ENCODE measurements at places on chromosomes 12 and 14.
A peak's percentile ranks its signal among the peaks of the same experiment; 100 is the strongest.

GRCh38 chr12:92854344-92854743 is 74.8 kb downstream of the EEA1 start:
- no peak for DNase-seq

DNA sequence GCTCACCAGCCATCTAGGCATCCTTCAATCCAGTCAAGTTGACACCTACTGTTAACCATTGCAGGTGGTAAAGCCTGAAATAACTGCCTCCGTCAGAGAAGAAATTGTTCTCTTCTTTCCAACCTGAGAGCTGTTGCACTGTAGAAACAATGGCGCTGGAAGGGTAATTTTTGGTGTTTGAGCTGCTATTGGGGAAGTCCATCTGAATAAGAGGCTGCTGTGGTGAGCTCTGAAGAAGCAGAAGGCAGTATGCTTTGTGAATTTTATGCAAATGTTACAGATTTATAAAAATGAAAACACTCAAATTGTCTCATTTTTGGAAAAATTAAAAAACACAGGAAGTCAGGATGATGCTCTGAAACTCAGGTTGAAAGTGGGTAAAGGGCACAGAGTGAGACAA is 60.2 kb downstream of the SNAPC1 start:
- no peak for DNase-seq

DNA sequence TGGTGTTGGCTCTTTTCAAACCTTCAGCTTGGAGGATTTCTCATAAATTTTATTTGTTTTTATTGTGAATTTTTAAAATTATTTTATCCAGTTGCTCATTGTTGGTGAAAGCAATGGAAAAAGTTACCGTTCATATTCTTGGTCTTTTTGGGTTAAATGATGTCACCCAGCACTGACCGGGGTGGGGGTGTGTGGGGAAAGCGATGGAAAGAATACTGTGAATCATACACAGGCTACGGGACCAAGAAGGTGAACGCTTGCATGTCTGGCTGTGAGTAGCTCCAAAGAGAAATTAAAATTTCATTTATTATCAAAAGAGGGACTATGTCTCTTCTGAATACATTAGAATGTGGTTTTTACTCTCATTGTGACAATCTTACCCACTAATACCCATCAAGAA is 430.1 kb downstream of the AEBP2 start:
- no peak for DNase-seq

DNA sequence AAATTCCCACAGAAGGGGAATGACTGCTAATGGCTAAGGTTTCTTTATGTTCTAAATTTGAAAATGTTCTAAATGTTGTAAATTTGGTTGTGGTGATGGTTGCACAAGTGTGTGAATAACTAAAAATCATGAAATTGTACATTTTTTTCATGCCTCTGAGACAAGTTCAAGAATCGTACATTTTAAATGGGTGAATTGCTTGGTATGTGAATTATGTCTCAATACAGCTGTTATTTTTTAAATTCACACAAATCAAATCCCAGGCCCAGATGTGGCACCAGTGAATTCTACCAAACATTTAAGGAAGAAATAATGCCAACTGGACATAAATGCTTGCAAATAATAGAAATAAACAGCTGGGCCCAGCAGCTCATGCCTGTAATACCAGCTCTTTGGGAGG is 28.6 kb upstream of the RND1 start:
- DNase-seq: no peak

- no peak for DNase-seq
Measured at GRCh38 chr12:14562279-14562678, 5.4 kb downstream of the PLBD1 start.

- DNase-seq: peak; percentile 42
Measured at GRCh38 chr14:51396222-51396815, 156.3 kb downstream of the TMX1 start.

DNA sequence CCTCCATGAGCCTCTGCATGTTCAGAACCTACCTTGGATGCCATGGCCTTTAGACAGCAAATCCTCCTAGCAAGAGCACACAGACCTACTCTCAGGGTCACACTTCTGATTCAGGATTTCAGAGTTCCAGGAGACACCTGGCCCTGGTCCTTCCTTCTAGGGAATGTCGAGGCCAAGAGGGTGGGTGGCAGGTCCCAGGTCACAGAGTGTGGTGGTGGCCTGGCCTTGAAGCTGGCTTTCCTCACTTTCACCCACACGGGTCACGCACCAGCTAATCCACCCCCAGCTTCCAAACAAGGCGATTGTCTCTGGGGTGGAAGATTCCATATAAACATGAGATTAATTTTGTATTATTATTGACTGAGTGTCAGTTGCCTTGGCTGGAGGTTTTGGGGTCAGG is 328.3 kb upstream of the RTL1 start:
- no peak for DNase-seq

- no peak for DNase-seq
Measured at GRCh38 chr12:46559311-46559710, 186.7 kb upstream of the SLC38A2 start.

- no peak for DNase-seq
Measured at GRCh38 chr12:99140017-99140720, 495.1 kb downstream of the APAF1 start.

- no peak for DNase-seq
Measured at GRCh38 chr12:116736962-116737773, 701 bp downstream of the SPRING1 start.

DNA sequence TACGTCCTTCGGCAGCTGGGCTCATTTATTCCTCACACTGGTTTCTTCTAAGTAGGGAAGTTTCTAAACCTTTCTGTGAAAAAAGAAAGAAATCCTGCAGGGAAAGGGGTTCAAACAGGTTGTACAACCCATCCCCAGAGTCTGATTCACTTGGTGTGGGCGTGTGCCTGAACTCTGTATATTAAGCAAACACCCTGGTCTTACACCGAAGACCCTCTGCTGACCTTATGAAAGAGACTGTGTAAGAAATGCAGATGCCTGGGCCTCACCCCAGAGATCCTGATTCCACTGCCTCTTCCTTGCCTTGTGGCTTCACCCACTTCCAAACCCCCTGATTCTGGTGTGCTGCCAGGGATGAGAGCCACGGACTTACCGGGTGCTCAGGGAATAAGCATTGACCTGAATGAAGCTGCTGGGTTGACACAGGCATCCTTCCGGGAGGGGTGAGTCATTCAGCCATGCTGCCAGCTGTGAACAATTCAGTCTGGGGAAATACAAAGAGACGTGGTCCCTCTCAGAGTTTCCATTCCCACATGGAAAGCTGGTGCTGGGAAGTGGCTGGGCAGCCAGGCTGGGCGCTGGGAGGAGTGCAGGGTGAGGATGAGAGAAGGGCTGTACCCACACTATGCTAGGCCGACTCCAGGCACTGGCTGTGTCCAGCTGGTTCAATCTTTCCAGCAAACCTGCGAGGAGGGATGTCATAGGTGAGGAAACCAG is 26.5 kb upstream of the ACTN1 start:
- DNase-seq: peak; percentile 21

- DNase-seq: no peak
Measured at GRCh38 chr14:67079846-67080245, 109.4 kb upstream of the GARIN2 start.

GRCh38 chr12:100489251-100489820 is 15.7 kb downstream of the NR1H4 start:
- no peak for DNase-seq

DNA sequence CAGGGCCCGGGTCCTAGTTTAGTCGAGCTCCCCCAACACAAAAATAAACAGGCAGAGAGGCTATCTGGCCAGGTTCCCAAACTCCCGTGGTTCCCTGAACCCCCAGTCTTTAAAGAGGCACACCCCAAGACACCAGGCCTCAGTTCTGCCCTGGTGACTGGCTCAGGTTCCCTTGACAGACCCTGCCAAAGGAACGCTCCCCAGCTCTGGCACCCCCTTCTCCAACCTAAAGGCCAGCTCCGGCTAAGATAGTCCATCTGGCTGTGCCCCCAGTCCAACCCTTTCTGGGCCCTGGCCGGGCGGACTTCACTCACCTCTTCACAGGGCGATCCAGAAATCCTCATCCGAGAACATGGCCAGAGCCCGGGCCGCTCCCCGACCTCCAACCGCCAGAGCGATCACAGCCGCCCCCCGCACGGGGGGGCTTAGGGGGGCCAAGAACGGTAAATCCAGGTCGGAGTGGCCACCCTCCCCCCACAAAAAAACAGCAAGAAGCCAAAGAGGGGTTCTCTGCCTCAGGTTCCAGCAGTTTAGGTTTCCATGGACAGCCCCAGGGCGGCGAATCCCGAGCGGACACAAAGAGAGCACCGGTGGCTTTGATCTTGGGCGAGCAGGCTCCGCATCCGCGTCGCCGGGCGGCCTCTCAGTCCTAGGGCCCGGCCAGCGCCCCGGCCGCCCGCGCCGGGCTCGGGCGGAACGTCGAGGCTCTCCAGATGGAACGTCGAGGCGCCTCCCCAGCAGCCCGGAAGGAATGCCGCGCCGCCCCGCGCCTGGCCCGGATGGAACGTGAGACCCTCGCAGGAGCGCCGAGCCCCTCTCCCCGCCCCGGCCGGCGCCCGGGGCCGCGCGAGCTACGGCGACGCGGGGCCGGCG is 1.1 kb downstream of the KMT2D start:
- no peak for DNase-seq

DNA sequence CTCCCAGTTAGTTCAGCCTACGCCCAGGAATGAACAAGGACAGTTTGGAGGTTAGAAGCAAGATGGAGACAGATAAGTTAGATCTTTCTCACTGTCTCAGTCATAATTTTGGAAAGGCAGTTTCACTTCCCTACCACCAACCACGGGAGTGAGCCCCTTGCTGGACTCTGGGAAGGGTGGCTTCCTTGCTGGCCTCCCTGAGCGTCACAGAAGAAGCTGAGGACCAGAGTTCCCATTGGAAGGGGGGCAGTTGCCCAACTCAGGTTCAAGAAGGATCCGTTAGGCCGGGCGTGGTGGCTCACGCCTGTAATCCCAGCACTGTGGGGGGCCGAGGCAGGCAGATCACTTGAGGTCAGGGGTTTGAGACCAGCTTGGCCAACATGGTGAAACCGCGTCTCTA is 106.2 kb upstream of the MAX start:
- DNase-seq: peak; percentile 33

DNA sequence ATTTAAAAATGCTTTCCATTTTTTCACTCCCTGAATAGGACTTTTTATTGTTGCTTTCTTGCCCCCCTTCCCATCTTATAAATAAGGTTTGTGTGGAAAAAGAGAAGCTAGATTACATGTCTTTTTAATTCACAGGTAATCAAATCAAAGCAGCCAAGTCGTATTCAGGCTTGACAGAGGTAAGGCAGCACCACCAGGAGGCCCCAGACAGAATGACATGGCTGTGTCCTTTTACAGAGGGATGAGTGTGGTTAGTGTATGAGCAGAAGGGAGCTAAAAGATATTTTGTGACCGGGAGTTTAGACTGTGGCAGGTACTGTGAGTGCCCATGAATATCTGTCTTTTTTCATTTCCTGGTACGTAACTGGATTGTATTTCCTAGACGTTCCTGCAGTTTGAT is 596.1 kb downstream of the ETNK1 start:
- no peak for DNase-seq

DNA sequence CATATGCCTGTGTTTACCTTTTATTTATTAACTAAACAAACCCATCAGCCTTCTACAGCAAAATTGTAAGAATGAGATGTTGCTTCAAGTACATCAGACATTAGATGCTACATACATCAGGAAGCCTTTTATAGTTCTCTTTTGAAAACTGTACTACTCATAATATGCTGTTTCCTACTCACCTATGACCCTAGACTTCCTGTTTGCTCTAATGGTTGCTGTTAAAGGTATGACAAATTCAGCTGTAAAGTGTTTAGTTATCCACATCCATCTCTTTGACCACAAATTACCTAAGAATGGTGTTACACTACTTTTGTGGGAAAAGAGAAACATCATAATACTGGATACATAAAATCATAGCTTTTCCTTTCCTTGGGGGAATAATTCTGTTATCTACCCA is 220.0 kb downstream of the RAD51B start:
- no peak for DNase-seq

DNA sequence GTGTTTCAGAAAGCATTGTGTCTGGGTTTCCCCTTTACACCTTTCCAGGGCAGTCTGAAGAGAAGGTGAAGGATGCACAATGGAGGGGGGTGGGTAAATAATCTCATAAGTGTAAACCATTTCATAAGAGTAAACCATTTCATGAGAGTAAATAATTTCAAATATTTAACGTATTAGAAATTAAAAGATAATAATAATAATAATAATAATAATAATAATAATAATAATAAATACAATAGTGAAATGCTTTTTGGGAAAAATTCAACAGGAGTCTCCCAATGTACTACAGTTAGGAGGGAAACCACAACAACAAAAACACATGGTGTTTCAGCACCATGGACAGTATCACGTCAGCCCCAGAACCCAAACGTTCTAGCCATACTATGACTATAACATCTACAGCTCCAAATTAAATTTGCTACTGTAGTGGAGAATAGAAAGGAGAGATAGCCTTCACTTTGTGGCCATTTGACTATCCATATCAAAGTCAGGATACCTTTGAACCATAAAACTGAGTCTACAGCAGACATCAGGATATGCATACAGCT is 691.8 kb downstream of the BCL11B start:
- no peak for DNase-seq

- no peak for DNase-seq
Measured at GRCh38 chr14:56241461-56241860, 123.2 kb downstream of the PELI2 start.

DNA sequence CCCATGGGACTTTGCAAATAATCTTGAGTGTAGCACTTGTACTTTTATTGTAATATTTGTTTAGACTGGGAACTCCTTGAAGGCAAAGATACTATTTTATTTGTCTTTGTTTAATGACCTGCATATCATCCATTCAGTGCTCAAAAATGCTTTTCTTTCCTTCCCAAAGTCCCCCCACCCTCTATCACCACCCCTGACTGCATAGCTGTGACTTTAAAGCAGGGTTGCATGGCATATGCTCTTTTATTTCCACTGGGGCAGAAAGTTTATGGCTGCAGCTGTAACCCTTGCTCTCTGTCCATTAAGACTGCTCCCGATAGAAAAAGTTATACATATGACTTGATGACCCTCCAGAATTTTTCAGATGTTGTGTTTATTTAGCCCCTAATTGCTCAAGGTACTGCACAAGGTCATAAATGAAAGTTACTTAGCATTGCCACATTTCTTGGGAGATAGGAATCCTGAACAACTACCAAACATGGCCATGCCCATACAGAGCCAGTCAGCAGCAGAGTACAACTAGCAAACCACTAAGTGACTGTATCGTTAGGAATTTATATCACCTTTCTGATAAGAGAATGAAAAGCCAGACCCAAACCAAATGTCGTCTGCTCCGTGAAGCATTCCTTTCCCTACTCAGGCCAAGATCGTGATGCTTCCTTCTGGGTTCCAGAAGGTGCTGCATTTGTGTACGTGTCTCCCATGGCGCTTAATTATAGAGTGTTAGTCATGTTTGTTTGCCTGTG is 114.3 kb downstream of the DIP2B start:
- no peak for DNase-seq

DNA sequence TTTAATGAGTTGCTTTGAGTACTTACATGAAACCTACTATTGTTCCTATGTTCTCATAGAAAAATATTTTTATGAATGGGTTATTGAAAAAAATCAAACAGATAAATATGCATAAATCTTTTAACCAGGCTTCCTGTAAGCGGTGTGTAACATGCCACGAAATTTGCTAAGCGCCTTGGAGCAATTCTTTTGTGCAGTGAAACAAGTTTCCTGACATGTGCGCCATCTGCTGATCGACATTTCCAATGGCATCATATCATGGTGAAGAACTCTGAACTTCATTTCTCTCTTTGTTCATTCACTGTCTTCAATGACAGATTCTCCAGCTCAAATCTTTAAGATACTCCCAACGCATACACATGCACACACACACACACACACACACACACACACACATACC is 145.6 kb upstream of the NAV3 start:
- DNase-seq: peak; percentile 89

GRCh38 chr12:5872745-5873144 is 72.3 kb downstream of the ANO2 start:
- no peak for DNase-seq

- DNase-seq: no peak
Measured at GRCh38 chr12:111085096-111085495, 164.7 kb upstream of the MYL2 start.
